ENCODE measurements at places on chromosomes 11 and 22. TPM values are rescaled to one million over a fixed set of nuclear protein-coding genes. Genes with fewer than 3 reads are reported as not detected.

The ART5 gene
- total RNA-seq, result 3.1 TPM

- no peak for DNase-seq
These were observed 7.8 kb upstream of the ACR start for GRCh38 chr22:50730013-50730891.

DNA sequence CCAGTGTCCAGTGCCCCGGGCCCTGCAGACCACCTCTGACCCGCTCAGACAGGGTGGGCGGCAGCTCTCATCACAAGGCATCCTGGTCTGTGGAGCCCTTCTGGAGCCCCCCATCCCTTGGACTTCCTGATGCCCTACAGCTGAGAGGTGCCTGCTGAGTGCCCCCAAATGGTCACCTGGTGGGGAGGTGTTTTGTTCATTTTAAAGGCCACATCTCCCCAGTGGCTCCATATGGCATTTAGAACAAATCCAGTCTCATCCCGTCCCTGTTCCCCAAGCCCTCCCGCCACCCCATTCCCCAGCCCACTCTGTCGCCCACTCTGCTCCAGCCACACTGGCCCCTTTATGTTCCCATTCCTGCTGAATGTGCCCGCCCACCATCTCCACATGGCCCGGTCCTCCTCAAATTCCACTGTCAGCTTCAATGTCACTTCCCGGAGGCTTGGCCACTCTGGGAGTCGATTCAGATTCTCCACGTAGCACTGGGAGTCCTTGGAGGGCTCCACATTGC is 32.8 kb downstream of the OSBPL5 start:
- DNase-seq, result no peak

GRCh38 chr22:50139843-50140415 is 30.6 kb upstream of the PANX2 start:
- DNase-seq, result no peak

DNA sequence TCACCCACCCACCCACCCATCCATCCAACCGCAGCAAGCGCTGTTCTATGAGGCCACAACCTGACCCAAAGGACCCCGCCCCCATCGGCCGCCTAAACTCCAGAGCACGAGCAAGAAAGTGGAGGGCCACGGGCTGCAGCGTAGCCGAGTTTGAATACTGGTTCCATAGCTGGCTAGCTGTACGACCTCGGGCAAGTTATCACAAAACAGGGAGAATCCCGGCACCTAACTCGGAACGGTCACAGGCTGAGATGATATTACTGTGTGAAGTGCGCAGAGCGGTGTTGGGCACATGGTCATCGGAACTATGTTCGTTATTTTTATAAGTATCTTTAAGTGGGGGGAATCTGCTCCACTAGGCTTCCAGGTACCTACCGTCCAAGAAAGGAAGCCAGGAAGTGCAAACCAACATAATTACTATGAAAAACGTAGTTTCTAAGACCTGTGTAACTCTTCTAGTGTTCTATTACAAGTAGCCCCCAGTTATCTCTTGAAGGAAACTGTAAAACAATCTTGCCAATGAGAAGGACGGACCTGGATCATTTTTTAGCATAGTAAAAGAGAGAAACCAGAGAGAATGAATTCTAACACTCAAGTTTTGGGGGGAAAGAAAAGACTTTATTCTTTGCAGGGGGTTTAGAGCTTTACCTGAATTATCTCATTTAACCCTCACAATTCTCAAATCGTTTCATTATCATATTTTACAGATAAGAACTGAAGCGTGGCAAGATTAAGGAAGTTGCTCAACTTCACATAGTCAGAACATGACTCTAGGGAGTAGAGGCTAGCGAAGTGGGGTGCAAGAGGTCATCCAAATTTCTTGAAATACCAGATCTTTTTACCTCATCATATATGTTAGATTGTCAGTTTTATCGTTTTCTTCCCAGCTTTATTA is 663 bp upstream of the BUD13 start:
- DNase-seq, result no peak

DNA sequence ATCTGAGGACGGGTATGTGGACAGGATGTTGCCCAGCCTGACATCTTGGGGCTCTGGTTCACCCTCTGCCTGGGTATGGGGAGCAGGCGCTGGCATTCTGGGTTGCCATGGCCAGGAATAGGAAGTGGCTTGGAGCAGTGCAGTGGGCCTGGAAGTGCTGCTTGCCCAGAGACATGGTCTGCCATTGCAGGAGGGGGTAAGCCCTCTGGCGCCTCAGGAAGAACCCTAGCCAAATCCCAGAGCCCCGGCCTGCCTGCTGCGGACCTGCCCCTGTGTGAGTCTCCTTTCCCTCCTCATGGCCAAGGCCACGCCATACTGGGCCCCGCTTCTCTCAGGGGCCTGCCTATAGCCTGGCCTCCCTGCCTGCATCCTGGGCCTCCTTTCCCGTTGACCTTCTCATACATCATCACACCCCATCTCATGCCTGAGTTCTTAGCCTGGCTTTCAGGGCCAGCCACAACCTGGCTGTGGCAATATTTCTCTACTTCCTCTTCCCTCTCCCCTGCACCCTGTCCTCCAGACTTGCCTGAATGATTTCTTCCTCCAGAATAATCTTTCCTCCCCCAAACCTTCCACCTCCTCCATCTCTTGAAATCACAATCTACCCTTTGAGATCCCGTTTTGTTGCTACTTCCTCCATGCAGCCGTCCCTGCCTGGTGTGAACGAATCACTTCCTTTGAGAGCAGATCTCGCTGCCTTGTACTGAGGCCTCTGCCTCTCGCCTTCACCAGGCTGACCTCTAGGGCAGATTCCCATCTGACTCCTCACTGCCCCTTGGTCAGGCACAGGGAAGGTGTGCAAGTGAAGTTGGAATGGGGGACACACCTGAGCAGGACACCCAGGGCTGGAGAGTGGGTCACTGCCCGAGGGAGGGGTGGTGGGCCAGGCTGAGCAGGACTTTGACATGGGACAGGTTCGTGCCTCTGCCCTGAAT is 5.2 kb downstream of the CAPN5 start:
- no peak for DNase-seq

GRCh38 chr22:23098718-23099530 is 28.6 kb downstream of the GNAZ start:
- DNase-seq, result peak; percentile 31

GRCh38 chr11:55172734-55173415 is 89.1 kb upstream of the TRIM48 start:
- no peak for DNase-seq

- no peak for DNase-seq
These were observed 64.2 kb upstream of the OLFML1 start for GRCh38 chr11:7421136-7421535.

DNA sequence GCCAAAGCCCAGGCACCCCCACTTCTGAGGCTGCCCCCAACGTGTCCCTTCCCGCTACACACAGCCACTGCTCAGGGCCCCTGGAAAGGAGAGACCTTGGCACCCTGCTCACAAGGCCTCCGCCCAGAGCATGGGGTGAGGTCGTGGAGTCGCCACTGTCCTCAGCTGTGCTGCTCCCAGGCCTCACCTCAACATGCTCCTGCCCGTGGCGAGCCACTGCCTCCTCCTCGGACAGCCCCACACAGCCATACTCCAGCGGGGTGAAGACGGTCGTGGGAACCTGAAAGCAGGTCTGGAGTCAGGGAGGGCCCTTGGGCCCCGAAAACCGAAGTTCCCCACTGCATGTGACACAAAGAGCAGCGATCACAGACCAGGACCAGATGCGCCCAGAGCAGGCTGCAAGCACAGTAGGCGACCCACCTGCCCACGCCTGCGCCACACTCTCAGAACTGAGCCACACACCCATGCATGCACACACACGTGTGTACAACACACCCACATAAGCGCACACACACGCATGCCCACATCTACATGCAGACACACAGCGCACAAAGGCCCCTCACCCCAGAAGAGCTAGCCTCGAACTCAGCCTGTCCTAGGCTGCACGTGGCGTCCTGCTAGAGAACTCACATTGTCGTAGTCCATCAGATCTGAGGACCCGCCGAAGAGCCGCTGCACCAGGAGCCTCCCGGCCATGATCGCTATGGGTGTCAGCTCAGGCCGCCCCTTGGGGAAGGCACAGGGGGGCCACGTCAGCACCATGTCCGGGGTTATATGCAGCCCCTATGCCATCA is 25.5 kb upstream of the GNB1L start:
- DNase-seq, result no peak

DNA sequence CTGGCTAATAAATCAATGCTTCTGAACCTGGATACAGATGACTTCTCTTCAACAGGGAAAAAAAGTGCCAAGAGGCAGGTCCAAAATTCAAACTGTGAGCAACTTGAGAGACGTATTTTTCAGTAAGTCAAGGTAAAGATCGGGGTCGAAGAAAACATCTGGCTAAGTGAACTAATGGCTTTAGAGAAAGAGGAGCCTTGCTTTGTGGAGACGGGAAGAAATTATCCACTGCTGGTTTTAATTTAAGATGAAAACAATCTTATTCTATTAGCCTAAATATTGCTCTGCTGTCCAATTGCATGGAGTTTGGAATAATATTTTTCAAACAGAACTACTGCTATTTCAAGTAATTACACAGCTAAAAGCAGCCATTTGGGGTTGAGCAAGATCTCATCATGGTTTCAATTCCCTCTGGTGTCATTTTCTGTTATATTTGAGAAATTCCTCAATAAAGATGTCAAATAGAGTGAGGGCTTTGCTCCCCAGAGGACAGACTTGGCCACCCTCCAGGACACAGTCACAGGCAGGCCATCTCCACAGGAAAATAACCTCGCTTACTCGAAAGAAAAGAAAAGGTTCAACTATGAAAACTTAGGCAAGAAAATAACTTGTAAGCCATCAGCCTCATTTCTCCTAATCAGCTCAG is 29.8 kb downstream of the SCUBE1 start:
- peak; percentile 53 for DNase-seq

DNA sequence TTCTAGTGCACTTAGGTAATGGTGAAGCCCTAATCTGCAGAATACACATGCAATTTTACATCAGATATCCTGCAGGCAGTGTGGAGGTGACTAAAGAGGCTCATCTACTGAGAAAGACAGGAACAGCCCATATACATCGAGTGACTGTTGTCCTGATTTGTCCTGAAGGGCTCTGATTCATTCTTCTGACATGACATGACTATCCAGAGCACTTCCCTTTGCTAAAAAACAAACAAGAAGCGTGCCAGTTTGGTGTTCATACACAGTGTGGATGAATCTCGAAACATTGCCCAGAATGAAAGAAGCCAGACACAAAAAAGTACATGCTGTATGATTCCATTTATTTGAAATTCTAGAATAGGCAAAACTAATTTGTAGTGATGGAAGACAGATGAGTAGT is 48.0 kb upstream of the AMPD3 start:
- DNase-seq, result no peak

DNA sequence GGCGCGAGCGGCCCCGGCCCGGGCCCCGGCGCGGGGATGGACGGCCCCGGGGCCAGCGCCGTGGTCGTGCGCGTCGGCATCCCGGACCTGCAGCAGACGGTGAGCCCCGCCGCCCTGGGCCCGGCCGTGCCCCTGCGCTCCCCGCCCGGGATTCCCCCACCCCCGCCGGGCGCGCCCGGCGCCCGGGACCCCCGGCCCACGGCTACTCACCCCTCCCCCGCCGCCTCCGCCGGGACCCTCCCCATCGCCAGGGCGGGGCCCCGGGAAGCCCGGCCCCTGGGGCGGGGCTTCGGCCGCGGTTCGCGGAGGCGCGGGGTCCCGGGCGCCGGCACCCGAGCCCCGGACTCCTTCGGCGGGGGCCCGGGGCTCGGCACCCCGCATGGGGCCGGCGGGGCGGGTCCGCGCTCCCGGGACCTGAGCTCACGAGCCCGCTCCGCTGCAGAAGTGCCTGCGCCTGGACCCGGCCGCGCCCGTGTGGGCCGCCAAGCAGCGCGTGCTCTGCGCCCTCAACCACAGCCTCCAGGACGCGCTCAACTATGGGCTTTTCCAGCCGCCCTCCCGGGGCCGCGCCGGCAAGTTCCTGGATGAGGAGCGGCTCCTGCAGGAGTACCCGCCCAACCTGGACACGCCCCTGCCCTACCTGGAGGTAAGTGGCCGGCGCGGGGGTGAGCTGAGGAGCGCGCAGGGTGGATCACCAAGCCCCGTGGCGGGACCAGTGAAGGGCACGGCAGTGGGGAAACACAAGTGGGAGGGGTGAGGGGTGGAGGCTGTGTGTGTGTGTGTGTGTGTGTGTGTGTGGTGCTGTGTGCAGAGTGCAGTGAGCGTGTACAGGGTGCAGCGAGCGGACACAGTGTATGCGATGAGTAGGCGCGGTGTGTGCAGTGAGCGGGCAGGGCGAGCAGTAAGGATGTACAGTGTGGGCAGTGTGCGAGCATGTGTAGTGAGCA is 2.3 kb downstream of the SHANK3 start:
- no peak for DNase-seq

DNA sequence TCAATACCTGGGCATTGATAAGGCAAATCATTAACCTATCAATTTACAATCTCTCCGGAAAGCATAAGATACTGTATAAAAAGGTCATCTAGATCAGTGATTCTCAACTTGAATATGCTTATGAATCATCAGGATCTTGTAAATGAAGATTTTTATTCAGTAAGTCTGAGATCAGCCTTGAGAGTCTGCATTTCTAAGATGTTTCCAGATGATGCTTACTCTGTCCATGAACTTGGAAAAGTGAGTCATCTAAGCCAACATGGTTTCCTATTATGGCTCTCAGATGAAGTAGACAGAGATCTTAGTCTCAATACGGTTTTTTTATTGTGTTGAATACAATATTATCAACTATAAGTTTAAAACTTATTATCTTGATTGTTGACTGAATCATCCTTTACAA is 226.4 kb upstream of the KIRREL3 start:
- no peak for DNase-seq

DNA sequence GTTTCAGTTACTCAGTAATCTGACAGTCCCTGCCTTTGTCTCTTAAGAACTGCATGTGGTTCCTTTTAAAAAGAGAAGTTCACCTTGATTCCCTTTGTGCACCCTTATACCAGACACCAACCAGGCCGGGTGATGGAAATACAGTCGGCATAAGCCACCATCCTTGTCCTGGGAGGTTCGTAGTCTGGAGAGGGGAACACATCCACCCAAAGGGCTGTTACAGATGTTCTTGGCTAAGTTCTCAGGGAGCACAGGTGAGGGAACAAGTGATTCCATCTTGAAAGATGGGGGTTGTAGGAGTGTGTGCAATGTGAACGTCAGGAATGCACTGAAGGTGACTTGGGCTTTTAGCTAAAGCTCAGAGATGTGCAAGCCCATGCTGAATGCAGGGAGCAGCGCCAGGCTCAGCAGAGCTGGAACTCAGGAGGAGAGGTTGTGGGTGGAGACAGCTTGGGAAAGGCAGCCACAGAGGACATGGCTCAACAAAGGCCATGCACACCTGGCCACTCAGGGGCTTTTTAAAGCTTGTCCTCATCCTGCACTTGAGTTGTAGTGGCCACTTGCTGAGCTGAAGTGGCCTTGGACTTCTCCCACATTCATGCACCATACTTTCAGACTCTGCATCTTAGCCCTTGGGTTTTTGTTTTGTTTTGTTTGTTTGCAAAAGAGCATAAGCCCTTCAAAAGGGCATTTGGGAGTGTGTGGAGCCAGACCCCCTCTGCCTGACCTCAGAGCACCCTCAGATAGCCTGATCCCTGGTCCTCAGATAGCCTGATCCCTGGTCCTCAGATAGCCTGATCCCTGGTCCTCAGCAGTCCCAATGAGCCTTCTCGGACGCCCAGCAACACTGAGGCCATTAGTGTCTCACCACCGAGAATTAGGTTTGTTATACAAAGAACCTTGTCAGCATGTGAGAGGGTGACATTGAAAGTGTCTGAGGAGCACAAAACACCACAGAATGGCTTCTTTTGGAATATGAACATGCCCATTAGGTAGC is 12.7 kb upstream of the TMA7B start:
- DNase-seq, result no peak

GRCh38 chr22:39946126-39946502 is 14.1 kb upstream of the TMA7B start:
- no peak for DNase-seq

All from gastrocnemius medialis (tissue), 4 donors.